ENCODE measurements at places on chromosomes 11 and 22.

DNA sequence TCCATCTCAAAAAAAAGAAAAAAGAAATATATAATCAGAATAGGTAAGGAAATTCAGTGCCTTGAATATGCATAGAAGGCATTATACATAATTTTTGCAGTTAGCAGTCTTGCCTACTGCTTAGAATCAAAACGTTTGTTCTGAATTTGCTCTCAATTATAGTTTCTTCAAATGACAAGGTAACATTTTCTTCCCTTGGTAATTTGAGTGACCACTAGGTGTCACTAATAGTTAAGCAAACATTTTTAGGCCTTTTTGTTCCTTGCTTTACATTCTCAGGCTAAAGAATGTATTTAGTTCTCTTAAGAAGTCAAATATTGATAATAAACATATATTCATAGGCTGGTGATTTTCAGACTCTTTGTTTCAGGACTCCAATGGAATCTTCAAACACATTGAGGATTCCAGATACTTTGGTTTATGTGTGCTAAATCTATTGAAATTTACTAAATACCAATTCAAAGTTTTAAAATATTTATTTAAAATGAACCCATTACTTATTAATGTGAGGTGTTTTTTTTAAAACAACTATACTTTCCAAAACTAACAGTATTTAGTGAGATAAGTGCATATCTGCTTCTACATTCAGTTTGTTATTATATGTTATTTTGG is 55.0 kb upstream of the DEPDC7 start:
- peak; percentile 81 for DNase-seq

DNA sequence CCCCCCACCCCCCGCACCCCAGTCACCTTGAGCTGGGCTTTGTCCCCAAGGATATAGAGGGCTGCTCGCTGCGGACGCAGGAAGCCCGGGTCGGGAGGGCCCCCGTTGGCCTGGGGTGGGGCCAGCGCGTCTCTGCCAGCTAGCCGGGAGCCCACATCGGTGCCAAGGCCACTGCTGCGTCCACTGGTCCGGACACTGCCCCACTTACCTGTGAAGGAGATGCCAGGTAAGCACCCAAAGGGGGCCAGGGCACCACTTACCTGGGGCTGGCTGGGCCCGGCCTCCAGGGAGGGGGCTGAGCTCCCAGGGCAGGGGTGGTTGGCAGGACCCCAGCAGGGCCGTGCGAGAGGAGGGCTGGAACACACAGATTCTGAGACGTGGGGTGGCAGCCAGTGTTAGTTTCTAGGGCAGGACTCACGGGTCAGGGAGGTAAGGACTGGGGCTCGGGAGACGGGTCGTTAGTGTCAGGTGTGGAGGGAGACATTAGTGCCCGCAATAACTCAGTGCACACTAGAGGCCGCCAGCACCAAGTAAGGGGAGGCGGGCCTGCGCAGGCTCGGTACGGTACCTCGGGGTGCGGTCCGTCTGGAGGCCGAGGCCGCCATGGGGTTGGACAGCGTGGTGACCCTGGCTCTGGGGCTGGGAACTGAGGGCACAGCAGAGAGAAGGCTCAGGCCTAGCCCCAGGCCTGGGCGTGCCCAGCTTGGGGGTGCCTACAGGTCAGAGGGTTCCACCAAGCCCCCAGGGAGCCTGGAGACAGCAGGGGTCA is 18.2 kb downstream of the SBF1 start:
- no peak for DNase-seq

DNA sequence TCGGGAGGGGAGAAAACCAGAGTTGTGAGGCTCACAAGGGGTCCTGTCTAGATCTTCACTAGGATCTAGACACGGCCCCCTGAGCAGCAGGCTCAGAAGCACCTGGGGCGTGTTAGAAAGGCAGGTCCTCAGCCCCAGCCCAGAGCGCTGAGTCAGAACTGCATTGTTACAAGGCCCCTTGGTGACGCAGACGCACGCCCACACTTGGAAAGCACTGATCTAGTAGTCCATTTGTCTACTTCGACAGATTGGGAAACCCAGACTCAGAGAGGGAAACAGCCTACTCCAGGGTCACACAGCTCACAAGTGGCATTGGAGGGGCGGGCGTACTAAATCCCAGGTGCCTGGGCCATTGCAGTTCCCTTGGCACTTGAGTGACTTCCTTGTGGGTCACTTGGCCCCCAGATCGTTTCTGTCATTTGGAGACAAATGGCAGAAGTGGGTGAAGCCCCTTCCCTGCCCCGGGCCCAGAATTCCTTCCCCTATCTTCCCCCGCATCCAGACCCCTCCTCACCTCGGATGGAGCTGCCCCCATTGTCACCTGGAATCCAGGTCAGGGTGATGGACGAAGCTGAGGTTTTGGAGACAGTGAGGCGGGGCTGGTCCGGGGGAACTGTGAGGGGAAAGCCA is 110.8 kb downstream of the CEP164 start:
- DNase-seq, result no peak

DNA sequence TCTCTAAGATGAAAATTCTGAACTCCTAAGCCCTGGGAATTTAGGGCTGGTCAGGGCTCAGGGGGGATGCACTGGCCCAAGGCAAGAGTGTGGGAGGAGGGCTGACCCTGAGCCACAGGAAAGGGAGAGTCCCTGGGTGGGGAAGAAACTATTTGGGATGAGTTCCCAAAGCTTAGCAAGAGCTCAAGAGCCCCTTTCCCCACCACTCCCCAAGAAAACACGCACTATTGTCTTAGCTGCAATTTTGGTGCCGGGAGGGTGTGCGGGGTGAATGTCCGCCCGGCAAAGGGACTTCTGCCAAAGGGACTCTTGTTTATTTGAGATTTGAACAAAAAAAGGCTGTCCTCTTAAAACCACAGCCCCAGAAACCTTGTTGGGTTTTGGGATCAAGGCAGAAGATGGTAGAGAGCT is 37.0 kb downstream of the KIAA1671 start:
- DNase-seq, result no peak

DNA sequence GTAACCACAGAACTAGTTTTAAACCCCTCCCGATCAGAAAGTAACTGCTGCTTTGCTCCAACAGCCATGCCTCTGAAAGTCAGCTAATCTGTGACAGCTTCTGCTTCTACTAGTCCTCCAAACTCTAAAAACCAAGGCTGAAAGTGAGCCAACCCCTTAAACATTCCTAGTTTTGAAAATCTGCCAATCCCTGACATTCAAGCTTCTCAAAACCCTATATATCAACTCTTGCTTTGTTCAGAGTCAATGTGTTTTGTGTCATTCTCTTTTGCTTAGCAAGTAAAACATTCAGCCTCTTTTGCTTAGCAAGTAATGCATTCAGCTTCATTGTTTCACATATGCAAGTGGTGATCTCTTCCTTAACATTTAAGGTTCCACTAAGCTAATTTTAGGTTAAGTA is 56.9 kb downstream of the ATG16L2 start:
- no peak for DNase-seq

GRCh38 chr22:44051961-44052360 is 27.9 kb downstream of the PARVB start:
- DNase-seq, result no peak

- DNase-seq, result peak; percentile 62
Measured at GRCh38 chr11:31487848-31488247, 21.6 kb downstream of the IMMP1L start.

- no peak for DNase-seq
Measured at GRCh38 chr22:17601031-17601430, 27.5 kb downstream of the ATP6V1E1 start.

GRCh38 chr22:24968066-24968561 is 15.6 kb downstream of the KIAA1671 start:
- no peak for DNase-seq

- no peak for DNase-seq
Measured at GRCh38 chr22:49332691-49333090, 495.0 kb downstream of the BRD1 start.

GRCh38 chr11:7668911-7669310 is 4.4 kb downstream of the CYB5R2 start:
- DNase-seq, result no peak

DNA sequence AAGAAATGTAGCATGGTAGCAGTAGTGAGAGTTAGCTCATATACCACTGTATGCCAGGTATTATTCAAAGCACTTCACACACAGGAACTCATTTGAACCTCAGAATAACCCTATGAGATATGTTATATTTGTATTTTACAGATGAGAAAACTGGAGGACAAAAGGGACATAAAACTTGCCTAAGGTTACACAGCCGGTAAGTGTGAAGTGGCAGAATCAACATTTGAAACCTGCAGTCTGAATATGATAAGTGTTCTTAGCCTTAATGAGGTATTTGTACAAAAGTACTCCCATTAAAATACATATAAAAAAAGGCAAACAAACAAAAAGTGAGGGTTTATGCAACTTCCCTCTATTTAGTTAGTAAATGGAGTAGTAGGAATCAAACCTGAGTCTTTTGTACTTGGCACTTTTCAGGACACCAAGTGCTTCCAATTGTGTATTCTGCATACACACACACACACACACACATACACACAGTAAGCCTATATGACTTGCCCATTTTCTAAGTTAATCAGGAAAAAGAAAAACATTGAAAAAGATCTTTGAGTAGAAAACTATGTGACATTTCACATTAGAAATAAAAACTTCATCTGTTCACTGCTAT is 223.9 kb upstream of the FOLH1 start:
- DNase-seq, result no peak

DNA sequence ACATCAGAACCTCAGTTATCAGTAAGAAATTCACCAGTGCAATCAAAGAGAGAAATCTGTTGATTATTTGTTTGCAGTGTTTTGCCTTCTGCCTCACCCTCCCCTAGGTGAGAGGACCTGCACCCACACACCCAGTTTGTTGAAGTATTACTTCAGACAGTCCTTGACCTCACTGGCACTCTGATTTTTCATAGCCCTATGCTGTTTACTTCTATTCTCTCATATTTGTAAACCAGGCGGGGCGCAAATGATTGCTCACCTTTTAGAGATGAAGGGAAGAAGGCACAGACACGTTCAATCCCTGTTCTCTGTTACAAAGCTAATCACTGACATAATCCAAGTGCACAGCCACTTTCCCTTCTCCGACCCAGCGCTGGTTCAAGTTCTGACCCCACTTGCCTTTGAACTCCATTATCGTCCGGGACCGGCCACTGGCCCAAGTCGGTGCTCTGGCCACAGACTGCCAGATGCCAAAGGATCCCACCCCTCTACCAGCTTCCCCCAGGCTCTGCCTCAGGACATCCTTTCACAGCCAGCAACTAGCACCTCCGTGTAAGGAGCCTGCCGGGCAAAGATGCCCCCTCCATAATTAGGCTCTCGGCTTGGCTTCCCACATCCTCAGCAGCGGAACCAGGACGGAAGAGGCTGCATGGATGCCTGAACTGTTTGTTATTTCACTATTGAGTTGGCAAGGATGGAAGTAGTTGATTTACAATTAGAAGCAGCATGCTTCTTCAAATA is 1.7 kb downstream of the ETS1 start:
- no peak for DNase-seq

DNA sequence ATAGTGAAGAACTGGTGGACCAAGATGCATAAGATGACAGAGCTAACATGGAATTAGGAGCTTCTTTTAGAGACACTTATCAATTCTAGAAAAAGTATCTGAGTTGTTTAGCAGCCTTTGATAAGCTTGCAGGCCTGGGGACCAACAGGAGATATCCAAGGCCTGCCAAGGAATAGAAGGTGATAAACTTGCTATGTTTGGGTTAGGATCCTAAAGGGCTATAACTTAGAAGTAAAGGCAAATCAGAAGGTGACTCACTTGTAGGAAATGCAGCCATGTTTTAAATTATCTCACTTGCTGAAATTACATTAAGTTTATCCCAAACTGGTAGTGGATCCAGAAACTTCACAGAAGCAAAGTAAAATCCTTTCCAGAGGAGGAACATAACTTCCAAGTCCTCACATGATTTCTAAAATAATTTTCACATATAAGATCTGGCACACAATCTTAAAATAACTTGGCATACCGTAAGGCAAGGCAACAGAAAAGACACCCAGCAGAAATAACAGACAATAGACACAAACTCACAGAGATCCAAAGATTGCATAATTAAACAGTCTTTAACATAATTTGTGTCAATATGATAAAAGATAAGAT is 69.6 kb upstream of the TEAD1 start:
- DNase-seq, result no peak

DNA sequence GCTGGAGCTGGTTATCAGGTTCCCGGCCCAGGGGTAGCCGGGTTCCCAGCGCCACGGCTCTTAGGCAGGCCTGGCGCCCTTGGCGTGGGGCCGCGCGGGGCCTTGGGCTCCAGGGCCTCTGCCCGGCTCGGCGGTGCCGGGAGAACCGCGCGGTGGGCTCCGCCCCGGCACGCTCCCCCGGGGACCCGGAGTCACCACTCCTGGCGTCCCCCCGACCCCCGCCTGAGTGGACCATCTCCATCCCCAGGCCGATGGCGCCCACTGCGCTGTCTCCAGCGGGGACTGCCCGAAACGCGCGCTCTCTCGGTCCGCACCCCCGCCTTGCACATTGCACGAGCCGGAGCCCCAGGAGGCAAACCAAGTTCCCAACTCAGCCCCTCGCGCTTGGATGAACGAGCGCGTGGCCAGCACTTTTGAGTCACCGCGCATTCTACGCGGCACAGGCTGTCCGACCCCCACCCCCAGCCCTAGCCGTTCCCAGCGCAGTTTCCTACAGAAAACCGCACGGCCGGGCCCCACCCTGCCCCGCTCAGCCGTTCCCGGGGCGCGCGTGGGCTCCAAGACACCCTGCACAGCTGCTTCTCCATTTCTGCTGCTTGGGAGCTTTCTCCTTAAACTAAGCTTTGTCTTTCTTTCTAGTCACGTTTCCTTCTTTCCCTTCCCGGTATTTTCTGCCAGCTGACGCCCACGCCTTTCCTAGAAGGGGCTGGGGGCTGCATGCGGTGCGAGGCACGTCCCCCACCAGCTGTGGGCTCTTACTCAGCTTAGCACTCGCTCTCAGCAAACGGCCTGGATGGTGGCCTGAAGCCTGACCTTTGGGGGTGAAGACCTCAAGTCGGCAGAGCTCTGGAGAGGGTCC is 650 bp upstream of the CHID1 start:
- DNase-seq, result no peak

DNA sequence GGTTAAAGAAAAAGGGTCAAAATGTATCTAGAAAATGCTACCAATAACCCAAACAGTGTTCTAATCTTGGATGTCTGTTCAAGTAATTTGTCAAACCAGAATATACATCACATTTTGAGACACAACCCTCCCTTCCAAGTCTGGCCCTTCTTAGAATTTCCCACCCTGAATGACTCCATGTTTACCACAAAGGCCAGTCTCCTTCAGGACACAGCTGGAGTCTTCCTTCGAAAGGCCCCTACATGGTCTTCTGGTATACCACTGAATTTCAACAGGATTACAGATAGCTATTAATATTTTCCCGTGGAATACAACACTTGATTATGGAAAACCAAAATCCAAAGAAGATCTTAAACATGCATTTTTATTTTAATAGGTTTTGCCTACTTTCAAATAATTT is 10.2 kb downstream of the CCDC34 start:
- DNase-seq, result no peak

- DNase-seq, result no peak
Measured at GRCh38 chr11:87425943-87426342, 388.2 kb downstream of the TMEM135 start.
